ENCODE measurements at places on chromosomes 6 and 20. TPM values are rescaled to one million over a fixed set of nuclear protein-coding genes. Genes with fewer than 3 reads are reported as not detected.

- DNase-seq = no peak
Measured at GRCh38 chr6:72553531-72554511, 68.0 kb upstream of the KCNQ5 start.

GRCh38 chr6:18100296-18100695 lies 22.2 kb downstream of the NHLRC1 start:
- DNase-seq = no peak

DNA sequence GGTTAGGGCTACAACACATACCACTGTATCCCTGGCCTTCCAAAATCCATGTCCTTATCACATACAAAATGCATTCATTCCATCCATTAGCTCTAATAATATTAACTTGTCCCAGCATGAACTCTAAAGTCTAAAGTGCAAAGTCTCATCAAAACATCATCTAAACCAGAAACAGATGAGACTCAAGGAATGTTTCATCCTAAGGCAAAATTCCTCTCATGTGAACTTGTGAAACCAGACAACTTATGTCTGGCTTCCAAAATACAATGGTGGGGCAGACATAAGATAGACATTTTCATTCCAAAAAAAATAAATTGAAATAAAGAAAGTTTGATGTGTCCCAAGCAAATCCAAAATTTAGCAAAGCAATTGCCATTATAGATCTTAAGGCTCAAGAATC lies 257.4 kb downstream of the HTR1B start:
- no peak for DNase-seq

TMEM239 gene
- total RNA-seq = not detected

DNA sequence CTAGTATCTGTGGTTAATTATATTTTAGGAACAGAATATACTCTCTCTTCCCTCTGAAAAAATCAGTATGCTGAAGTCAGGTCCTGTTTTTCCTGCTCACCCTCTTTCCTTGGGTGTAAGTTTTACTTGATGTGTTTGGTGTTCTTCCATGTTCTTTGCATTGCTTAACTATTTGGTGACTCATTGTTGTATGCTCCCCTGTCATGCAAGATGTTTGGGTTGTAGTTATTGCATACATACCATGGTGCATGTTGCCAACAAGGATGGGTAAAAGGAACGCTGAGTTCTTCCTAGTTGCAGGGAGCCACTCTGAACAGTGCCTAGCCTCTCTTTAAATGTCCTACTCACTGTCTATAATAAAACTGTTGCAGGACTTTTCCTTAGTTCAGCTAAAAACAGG lies 207.9 kb upstream of the LAMP5 start:
- no peak for DNase-seq

NTSR1 gene
- not detected for total RNA-seq

DNA sequence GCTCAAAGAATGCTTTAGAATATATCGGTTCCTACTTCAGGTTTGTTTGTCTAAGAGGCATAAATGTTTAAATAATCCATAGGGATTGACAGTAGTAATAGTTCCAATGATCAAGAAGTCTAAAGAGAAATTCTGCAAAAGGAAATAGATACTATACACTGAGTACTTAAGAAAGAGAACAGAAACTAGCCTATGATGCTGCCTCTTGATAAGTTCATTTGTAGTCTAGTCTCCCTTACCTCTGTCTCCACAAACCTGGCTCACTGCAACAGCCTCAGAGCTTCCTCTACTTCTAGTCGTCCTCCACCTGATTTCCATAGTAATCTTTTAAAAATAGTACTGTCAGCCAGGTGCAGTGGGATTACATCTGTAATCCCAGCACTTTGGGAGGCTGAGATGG lies 511.8 kb downstream of the LMBRD1 start:
- DNase-seq = no peak

DNA sequence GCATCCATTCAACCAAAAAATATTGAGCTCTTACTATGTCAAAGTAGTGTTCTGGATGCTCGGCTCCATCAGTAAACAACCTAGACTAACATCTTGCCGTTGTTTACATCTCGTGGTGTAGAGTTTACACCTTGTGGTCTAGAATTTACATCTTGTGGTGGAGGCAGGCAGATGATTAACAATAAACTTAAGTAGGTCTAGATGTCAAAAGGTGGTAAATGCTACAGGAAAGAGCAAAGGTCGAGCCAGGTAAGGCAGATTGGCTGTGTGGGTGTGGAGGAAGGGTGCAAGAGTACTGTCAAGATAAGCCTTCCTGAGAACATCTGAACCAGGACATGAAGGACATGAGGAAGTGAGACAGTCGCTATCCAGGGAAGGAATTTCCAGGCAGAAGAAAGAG lies 88.4 kb upstream of the ESR1 start:
- no peak for DNase-seq

DNA sequence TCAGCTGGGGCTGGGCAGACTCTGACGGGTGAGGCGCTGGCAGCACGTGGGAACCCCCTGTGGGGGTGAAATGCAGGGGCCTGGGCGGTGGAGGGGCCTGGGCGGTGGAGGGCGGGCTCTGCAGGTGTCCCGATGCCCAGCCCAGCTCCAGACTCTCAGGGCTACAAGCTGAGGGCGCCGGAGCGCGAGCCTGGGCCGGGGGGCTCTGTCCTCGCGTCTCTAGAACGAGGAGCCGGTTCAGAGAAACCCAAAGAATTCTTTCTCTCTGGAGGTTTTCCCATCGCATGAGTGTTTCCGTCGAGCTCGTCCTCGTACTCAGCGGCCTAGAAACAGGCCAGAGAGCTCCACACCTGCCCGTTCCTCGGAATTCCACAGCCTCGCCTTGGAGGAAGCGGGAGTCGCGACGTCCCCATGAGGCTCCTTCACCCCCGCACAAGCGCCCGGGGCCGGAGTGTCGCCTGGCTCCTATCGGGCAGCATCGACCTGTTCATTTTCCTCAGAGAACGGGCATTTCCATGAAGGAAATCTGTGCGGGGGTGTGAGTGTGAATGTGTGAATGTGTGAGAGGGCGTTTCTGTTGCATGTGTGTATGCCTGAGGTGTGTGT lies 76.9 kb downstream of the SMOC2 start:
- DNase-seq = no peak

DNA sequence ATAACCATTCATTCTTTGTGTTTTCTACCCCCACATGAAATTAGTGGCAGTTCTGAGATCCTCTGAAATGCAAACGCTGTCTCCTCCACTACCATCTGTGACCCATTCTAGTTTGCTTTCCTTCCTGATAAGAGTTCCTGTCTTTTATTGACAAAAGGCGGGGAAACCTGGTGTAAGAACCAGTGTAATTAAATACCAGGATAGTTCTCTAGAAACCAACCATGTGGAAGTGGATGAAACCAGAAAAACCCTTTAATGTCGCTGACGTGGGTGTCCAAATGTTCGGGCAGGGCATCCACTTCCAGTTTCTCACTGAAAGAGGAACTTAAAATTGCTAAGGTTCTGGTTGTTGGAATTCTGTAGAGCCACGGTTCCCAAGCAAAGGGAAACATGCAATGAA lies 79.1 kb downstream of the TNFRSF21 start:
- DNase-seq = no peak

TMEM200A gene
- 1.3 TPM for total RNA-seq

DNA sequence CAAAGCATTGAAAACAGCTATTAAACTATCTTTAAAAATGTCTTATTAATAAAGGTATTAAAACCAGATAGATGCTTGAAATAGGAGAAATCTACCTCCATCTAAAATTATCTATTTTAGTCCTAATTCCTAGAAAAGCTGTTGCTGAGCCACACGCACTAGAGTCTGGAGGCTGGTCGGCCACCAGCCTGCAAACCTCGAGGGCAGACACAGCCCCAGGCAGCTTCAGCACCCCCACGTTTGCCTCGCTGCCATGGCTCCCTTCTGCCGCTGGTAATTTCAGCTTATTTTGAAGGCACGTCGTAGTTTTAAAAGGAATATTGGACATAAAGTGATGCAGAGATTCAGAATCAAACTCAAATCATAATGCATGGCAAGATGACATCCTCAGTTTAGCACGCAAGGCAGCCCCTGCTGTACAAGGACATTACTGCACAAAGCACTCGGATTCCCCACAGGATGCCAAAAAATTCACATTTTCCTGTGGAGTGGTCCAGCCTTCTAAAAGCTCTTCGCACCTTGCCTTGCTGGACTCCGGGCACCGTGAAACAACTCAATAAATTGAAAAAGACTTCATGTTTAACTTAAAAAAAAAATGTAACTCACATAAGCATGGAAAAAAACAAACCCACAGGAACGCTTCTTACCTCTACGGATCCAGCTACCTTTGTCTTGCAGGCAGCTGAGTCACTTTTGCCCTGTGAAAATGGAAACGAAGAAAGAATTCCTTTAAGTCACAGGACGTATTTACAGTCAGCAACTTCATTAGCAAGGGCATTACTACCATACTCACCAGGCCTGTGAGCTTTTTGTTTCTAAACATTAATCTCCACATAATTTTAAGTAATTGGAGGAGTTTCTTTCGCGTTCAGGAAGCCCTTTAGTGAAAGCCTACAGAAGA lies 143.4 kb upstream of the RPS6KA2 start:
- DNase-seq = peak; percentile 48

SENP6 gene
- total RNA-seq = 79.4 TPM

DNA sequence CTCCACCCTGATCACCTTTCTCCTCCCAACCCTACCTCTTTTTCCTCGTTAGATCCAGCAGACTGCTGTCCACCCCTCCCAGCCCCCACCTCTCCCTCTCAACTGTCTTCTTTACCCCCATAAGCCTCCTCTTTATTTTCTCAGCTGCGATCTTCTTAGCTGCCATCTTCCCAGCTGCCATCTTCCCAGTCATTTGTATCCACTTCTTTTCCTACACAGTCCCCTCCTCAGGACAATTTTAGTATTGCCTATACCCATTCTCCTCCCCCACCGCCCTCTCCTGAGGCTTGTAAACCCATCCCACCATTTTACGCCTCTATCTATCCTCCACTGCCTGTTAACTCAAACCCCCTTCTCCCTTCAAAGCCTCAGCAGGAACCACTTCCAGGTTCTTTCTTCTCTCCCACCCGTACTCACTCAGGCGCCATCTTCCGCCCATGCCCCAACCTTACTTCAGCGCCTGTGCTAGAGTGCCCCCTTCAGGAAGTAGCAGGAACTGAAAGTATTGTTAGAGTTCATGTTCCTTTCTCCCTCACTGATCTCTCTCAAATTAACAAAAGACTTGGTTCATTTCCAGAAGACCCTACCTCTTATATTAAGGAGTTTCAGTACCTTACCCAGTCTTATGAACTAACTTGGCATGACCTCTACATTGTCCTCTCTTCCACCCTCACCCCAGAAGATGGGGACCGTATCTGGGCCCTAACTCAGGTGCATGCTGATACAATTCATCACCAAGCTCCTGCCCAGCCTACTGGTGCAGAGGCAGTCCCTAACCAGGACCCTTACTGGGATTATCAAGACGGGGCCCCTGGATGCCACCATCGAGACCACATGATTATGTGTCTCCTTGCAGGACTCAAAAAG lies 236.0 kb downstream of the ADGRG6 start:
- DNase-seq = peak; percentile 61

PRR18 gene
- not detected for total RNA-seq

DNA sequence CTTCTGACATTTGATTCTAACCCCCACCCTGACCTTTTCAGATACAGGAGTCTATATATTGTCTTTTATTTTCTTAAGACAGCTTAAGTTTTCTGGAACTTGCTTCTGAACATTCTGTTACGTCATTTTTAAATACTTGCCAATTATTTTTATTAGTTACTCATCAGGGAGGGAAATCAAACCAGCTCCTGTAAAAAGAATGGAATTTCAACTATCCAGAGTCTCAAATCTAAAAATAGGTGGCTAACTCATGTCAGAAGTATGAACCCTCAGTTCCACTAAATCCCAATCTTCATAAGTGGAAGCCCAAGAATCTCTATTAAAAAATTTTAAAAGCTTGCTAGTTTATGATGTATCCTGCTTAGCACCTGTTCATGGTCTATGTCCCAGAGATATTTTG lies 900.0 kb downstream of the KIF16B start:
- DNase-seq = no peak

DNA sequence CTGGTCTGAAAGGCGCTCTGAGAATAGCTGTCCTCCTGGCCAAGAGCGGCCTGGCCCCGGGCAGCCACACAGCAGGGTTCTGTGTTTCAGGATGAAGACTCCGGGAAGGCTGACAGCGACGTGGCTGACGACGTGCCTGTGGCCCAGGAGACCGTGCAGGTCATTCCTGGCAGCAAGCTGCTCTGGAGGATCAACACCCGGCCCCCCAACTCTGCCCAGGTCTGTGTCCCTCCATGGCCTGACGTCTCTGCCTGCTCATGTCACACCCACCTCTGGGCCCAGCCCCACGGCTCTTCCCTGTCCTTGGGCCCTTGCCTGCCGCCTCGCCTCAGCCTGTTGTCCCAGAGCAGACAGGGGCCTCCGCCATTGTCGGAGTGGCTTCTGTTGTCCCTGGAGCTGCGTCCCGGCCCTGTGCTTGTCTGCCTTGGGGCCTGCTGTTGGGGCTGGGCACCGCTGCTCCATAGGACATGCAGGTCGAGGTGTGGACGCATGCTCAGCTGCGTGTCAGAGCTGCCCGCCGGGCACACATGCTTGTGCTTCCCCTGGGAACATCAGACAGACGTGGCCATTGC lies 16.2 kb upstream of the ADRM1 start:
- no peak for DNase-seq

ZSCAN23 gene
- total RNA-seq = 1.2 TPM

DNA sequence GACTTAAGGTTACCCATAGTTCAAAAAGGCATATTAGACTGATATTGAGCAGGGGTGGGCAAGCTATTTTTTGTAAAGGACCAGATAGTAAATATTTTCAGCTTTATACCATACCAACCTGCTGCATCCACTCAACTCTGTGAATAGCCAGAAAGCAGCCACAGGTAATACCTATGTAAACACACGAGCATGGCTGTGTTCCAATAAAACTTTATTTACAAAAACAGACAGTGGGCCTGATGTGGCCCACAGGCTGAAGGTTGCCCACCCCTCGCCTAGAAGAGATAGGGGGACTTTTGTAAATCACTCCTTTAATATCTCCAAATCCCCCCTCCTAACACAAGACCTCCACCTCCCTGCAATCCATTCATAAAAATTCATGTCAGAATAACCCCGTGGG lies 64.4 kb downstream of the PSMG4 start:
- DNase-seq = no peak

SLCO4A1 gene
- total RNA-seq = 67.3 TPM

DYNLT2 gene
- 2.1 TPM for total RNA-seq

DNA sequence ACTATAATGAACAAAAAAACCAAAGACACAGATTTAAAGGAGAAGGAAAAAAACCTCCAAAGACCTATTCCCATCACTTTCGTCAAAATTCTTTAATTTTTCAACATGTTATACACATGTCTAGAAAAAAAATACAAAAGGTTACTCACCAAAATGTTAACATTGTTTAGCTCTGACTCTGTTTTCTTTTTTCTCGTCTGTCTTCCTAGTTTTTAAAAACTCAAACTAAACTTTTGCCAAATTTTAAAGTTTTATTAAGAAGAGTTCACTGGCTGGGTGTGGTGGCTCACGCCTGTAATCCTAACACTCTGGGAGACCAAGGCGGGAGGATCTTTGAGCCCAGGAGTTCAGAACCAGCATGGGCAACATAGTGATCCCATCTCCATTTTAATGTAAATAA lies 10.8 kb downstream of the MCUR1 start:
- no peak for DNase-seq

CST4 gene
- not detected for total RNA-seq

WFDC13 gene
- not detected for total RNA-seq
